ENCODE measurements at places on chromosomes 5 and 9.

DNA sequence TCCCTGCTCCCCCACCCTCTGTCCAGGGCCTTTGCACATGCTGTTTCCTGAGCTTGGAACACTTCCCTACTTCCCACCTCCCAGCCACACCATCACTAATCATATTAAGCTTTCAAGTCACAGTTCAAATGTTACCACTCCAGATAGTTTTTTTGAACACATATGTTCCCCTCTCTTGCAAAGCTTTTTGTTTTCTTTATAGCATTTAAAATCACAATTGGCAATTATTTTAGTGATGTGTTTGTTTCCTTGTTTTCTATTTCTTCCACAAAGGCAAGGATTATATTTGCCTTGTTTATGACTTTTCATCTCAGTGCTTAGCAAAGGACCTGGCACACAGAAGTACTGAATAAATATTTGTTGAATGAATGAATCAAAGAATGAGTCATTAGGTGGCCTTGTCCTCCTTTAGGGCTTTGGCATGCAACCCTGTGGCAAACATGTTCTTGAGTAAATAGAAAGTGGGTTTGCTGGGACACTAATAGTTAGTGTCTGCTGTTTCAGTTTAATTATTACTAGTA, 386.8 kb downstream of the FGF10 start:
- no peak for DNase-seq

DNA sequence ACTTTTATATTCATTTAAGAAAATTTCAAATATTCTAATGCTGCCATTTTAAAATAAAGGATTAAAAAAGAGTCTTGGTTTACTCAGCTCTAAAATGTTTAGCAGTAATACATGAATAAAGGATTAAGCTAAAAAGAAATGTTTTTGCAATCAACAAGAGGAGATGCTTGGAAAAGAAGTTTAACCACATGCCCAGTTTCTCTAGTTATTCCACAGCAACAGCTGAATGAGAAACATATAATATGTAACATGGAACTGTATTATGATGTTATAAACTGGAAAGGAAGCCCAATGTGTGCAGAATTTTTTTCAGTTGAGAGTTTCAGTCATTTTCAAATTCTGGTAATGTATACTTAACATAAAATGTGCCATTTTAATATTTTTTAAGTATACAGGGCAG, 76.5 kb upstream of the ALDH1A1 start:
- DNase-seq = no peak

- DNase-seq = no peak
Measured at GRCh38 chr9:15357050-15357653, 50.1 kb upstream of the TTC39B start.

DNA sequence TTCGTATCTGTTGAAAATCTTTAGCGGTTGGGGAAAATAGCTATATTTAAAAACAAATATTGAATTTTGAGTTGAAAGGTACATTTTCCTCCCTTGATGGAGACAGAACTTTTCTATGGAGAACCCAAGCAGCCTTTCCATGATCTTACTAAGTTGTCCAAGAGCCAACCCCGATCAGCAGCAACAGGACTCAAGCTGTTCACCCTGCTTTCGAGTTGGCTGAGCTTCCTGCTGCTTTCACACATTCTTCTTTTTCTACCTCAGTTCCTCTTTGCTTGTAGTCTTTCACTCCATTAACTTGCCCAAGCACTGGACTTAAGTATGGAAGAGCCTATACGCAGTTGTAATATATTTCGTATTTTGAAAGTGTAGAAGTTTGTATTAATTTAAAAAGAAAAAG, 59.4 kb downstream of the IL6ST start:
- no peak for DNase-seq

- no peak for DNase-seq
Measured at GRCh38 chr9:33102551-33103210, 26.2 kb upstream of the SMU1 start.

GRCh38 chr5:158170534-158170933, 311.6 kb upstream of the CLINT1 start:
- no peak for DNase-seq

DNA sequence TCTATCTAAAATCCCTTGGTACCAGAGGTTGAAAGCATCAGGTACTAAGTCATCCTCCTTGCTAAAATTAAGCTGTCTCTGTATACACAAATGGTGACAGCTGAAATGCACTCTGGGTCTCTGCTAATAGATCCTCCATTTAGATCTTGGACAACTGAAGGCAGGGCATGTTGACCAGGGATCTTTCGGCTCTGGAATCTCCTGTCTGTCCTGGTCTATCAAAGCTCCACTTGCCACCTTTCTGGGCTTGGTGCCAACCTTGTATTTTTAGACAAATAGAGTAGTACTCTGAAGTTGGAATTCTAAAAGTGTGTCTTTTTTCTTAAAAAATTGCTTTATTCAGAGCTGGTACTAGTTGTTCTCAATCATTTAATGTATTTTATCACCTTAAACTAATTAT, 135.2 kb upstream of the HMHB1 start:
- no peak for DNase-seq
